ENCODE measurements at places on chromosomes 13 and 19.

DNA sequence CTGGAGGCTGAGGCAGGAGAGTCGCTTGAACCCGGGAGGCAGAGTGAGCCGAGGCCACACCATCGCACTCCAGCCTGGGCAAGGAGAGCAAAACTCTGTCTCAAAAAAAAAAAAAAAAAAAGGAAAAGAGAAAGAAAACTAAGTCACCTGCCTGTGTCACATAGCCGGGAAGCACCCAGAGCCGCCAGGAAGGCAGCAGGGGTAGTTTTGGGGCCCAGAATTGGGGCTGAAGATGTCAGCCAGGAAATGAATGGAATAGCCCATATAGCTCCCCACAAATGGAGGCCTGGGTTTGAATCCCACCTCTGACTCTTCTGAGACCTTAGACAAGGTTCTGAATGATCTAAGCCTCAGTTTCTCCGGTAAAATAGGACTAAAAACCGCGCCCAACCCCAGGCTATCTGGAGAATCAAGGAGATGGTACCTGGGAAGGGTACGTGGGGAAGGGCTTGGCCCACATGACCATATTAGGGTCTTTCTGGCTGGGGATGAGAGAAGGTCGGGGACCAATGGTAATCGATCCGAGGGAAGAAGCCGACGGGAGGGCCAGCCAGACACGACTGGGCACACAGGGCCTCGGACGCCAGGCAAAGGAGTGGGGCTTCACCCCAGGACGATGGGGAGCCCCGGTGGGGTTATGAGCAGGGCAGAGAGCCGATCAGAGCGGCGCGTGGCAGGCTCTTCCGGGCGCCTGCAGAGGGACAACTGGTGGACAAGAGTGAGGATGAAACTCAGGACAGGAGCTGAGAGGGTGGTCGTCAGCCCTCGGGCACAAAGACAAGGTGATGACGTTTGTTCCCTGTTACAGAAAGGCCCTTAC is 14.4 kb downstream of the CCDC124 start:
- DNase-seq, result no peak

DNA sequence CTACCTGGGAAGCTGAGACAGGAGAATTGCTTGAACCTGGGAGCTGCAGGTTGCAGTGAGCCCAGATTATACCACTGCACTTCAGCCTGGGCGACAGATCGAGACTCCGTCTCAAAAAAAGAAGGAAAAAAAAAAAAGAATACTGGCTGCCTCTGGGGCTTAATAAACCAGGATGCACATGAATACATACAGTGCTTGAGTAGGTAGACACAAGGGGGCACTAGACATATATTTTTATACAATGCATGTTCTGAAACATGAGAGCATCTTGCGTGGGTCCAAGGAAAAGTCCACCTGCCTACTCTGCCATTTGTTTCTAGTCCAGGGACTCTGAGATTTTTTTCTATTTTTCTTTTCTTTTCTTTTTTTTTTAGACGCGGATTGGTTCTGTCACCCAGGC is 31.2 kb downstream of the KEAP1 start:
- DNase-seq, result peak; percentile 7

DNA sequence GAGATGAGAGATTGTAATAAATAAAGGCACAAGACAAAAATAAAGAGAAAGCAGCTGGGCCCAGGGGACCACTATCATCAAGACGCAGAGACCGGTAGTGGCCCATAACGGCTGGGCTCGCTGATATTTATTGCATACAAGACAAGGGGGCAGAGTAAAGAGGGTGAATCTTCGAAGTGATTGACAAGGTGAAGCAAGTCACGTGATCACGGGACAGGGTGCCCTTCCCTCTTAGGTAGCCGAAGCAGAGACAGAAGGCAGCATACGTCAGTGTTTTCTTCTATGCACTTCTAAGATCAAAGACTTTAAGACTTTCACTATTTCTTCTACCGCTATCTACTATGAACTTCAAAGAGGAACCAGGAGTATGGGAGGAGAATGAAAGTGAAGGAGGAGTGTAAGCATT is 4.6 kb upstream of the PRKCG start:
- DNase-seq, result no peak

- no peak for DNase-seq
Measured at GRCh38 chr19:17303940-17304267, 679 bp upstream of the ABHD8 start.

DNA sequence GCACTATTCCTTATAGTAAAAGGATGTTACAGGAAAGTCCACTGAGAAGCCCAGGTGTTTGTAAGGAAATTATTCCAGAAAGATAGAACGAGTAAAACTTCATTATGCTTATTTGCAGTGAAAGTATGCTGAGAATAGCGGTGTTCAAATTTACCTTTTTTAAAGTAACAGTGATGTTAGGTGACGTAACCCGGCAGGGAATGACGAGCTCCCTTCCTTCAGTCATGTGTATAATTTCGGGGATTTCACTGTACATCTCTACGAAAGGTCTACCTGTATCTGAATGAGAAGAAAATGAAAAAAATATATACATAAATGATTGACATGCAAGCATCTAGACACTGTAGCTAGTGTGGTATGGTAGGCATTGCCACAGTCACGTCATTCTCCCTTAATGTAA is 56.9 kb downstream of the FLT1 start:
- no peak for DNase-seq

DNA sequence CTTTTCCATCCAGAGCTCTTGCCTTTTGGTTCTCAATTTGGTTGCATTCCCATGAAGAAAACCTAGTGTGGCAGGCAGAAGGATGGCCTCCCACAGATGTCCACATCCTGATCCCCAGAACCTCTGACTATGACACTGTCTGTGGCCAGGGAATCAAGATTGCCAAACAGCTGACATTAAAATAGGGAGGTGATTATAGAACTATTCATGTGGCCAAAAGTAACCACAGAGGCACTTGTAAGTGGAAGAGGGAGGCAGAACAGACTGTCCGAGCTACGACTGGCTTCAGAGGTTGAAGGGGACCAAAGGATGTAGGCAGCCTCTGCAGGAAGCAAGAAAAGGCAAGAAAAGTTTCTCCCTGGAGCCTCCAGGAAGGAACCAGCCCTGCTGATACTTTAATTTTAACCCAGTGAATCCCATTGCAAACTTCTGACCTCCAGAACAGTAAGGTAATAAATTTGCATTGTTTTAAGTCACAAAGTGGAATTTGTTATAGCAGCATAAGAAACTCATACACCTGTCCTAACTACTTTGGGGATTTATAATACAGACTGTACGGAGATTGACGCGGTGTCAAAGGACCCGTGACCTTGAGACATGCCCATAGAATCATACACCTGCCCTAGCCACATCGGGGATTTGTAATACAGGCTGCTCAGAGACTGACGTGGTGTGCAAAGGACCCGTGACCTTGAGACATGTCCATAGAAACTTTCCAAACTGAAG is 106.5 kb downstream of the ATP11A start:
- DNase-seq, result no peak

- DNase-seq, result no peak
Measured at GRCh38 chr13:84994582-84994981, 804.6 kb downstream of the SLITRK6 start.

DNA sequence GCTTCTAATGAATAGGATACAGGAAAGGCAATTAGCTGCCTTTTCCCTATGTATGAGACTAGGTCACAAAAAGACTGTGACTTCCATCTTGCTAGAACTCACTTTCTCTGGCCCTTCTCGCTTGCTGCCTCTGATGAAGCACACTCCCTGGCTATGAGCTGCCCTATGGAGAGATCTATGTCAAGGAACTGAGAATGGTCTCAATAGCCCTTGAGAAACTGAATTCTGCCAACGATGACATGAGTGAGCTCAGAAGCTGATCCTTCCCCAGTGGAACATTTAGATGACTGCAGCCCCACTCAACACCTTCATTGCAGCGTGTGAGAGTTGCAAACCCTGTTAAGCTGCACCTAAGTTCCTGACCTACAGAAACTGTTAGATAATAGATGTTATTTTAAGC is 309.8 kb downstream of the COG6 start:
- DNase-seq, result no peak

DNA sequence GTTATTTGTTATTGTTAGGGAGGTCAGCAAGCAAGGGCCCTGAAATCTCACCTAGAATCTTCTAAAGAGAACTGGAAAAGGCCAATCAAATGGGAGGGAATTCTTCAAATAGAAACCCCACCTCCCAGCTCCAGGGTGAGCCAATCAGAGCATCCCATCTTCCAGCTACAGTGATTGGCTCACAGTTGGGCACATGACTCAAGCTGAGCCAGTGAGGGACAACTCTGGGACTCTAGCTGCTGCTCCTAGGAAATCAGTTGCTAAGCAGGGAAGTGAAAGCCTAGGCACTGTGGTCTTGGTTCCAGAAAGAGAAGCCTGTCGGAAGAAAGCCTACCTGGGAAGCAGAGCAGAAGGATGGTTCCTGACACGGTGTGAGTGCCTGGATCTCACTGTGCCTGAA is 13.4 kb downstream of the TM6SF2 start:
- DNase-seq, result no peak

DNA sequence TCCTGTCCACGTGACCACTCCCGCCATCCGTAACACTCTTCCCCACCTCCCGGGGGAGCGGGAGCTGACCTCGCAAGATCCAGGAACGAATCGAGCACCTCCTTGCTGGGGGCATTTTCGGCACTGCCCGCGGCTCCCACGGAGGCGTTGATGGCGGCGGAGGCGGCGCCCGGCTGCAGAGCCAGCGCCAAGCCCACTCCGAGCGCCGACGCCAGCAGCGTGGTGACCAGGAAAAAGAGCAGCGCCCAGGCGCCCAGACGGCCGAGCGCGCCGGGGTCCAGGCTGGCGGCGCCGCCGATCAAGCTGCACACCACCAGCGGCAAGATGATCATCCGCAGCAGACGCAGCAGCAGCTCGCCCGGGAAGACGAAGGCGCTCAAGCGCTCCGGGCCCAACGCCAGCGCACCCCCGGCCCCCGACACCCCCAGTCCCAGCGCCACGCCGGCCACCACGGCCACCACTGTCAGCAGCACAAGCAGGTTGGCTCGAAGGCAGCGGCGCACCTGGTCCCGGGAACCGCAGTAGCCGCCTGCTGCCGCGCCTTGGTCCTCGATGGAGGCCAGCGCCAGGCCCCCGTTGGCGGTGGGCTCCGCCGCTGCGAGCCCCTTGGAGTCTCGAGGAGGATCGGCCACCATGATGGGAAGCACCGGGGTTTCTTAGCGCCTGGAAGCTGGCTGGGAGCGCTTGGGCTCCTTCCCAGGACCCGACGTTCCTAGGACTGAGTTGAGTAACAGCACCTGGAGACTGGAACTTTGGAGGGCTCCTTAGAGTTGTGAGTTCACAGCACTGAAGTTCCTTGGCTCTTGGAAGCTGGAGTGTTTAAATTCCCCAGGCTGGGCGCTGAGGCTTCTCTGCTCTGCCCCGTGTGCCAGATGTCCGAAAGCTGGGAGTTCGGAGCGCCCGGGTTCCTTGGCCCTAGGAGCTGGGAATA is 798 bp downstream of the SLC1A5 start:
- DNase-seq, result no peak

GRCh38 chr19:13095393-13095784 is 7.3 kb downstream of the LYL1 start:
- DNase-seq, result no peak

GRCh38 chr13:40132249-40132648 is 476.8 kb downstream of the COG6 start:
- no peak for DNase-seq

DNA sequence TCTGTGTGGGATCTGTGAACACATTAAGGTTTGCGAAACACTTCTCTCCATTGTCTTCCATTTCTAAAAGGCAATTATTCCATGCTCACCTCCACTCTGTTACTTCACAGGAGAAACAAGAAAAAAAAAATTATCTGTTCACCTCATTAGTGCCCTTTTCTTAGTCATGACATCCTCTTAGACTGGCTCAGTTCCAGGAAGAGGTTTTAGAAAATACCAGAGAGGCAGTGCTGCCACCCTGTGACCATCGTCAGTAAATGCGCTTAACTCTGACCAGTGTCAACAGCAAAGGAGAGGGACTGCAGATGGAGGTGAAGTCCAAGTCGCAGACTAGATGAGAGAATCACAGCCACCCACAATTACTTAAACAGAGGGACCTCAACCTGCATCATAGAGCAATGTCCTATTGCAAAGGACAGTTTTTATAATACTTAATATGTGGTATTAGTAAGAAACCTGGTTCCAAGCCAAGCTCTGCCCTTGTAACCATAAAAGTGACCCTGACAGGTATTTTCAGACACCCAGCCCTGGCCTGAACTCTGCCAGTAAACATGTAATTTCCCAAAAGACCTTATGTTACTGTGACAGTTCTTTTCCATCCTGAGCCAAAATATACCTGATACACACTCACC is 19.4 kb downstream of the CEACAM21 start:
- DNase-seq, result peak; percentile 34

- no peak for DNase-seq
Measured at GRCh38 chr19:10537668-10538067, 6.0 kb upstream of the ATG4D start.

GRCh38 chr13:63025741-63026140 is 1610.1 kb upstream of the PCDH20 start:
- DNase-seq, result no peak

GRCh38 chr13:25771641-25772478 is 280.0 kb downstream of the SHISA2 start:
- DNase-seq, result no peak

DNA sequence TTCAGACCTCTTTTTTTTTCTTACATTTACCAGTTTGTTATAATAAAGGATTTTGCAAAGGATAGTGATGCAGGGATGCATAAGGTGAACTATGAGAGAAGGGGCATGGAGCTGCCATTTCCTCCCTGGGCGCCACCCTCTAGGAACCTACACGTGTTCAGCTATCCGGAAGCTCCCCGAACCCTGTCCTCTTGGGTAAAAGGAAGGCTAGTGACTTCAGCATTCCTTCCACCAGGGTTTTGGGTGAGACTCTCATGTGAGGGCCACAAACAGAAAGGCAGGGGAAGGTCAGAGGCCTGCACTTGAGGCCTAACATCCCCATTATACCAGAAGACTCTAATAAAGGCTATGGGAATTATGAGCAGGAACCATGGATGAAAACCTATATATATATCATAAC is 57.3 kb downstream of the IFT88 start:
- no peak for DNase-seq

- no peak for DNase-seq
Measured at GRCh38 chr13:111346101-111346680, 25.7 kb downstream of the TEX29 start.

- no peak for DNase-seq
Measured at GRCh38 chr13:102192858-102193257, 209.0 kb downstream of the FGF14 start.

DNA sequence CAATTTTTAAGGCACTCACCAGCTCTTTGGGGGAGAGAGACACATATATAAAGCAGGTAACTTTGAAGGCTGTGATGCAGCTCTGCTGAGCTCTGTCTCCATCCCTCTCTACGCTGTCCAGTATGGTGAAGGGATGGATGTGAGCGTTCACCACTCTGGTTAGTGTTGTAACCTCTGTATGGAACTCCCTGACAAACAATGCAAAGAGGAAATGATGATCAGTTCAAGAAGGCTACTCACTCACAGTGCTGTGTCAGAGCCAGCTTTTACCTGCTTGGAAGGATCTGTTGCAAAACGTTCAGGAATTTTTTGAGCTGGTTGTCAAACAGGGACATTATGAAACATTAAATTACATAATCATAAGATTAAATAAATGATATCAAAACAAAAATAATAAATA is 90.8 kb upstream of the SLC10A2 start:
- DNase-seq, result no peak

GRCh38 chr19:6481541-6482342 is at the start of gene DENND1C:
Gene DENND1C, minus strand, starts transcription at chr19:6481787. Its CDS starts 92 bp downstream, at chr19:6481695.
- DNase-seq, result no peak

GRCh38 chr19:51125421-51126075 is 842 bp downstream of the SIGLEC9 start:
- DNase-seq, result no peak

Measured in fibroblast of skin of left quadriceps (primary cell).